Endothelial cell (in vitro differentiated cells): ENCODE measurements at places on chromosomes 3 and 15. TPM values are rescaled to one million over a fixed set of nuclear protein-coding genes. Genes with fewer than 3 reads are reported as not detected.

GRCh38 chr15:44836094-44836493, 99.8 kb downstream of the TRIM69 start:
- peaks cover 38% of the 10 kb centered on the region for H3K4me1 ChIP-seq
- peaks cover 12% of the 10 kb centered on the region for H3K36me3 ChIP-seq
- H3K27me3 ChIP-seq: no peaks in the 10 kb centered on the region
- H3K4me3 ChIP-seq: no peak overlapping the region
- no peak for DNase-seq

DNA sequence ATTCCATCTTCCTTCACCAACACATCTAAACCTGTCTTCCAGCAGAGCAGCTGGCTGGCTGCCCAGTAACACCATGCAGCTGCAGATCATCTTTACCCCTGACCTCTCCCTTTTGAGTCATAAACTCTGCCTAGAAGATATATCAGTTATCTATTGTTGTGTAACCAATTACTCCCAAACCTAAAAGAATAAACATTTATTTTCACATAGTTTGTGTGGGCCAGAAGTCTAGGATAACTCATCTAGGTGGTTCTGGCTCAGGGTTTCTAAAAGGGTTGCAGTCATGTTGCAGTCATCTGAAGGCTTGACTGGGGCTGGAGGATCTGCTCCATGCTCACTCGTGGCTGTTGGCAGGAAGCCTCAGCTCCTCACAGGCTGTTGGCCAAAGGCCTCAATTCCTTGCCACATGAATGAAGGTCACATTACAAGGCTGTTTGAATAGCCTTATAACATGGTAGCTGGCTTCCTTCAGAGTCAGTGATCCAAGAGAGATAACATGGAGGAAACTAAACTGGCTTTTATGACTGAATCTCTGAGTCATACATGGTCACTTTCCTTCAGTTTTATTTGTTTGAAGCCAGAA, 92.8 kb downstream of the GOLIM4 start:
- H3K36me3 ChIP-seq: no peaks in the 10 kb centered on the region
- no peak for DNase-seq
- no peaks in the 10 kb centered on the region for H3K4me1 ChIP-seq

- DNase-seq: no peak
- H3K4me1 ChIP-seq: peaks cover 5% of the 10 kb centered on the region
- H3K27me3 ChIP-seq: peaks cover 12% of the 10 kb centered on the region
Measured at GRCh38 chr15:100338247-100338646, 3.5 kb downstream of the ADAMTS17 start.

GRCh38 chr15:51536965-51537574, 85.5 kb downstream of the DMXL2 start:
- H3K27me3 ChIP-seq: peaks cover 1% of the 10 kb centered on the region
- peak; percentile 7 for DNase-seq
- H3K4me1 ChIP-seq: no peaks in the 10 kb centered on the region
- no peak overlapping the region for H3K4me3 ChIP-seq
- peaks cover 1% of the 10 kb centered on the region for H3K36me3 ChIP-seq

DNA sequence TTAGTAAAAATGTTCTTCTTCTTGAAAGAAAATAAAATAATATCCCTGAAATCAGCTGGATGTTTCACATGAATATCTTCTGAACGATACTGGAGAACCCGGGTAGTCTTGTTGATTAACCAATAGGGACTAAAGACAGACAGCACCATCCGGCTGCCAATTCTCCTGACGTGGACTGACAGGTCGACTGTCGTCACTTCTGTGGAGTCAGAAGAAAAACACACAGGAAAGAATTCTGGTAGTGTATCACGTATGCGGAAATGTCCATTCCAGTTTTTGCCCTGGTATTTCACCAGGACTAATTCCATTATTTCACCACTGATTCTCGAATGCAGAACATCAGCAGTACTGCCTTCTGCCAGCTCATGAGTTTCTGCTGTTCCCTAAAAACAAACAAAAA, 144.6 kb downstream of the VPS13C start:
- H3K27ac ChIP-seq: no peak overlapping the region
- no peaks in the 10 kb centered on the region for H3K27me3 ChIP-seq
- H3K36me3 ChIP-seq: peaks cover 16% of the 10 kb centered on the region
- H3K4me3 ChIP-seq: no peak overlapping the region

DNA sequence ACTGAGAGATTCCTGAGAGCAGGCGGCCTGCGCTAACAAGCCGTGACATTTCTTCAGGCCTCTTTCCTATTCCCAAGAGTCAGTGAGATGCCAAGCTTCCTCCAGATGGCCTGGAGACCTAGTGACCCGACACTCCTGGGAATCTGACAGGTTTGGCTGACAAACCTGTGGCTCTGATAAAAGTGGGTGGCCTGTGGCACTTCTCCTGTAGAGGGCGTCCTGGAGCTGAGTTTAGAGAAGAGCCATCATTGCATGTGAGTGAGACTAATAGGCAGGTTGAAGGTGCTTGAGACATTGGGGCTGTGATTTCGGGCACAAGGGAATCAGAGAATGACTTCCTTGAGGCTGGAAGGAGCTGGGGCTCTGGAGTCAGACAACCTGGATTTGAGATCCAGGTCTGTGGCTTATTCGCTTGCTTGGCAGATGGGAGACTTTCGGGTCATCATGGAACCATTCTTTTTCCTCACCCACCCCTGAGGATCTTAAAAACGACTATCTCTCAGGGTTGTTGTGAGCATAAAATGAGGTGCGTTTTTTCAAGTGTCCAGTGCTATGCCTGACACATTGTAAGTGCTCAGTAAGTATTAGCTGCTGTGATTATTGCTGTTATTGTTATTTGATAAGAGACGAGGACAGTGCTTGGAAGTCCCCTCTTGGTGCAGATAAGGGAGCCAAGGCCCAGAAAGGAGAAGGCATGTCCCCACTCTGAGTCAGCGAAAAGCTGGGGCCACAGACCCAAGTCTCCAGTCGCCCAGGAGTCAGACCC, 77.2 kb downstream of the SCN10A start:
- no peak overlapping the region for H3K27ac ChIP-seq
- no peaks in the 10 kb centered on the region for H3K27me3 ChIP-seq
- no peaks in the 10 kb centered on the region for H3K36me3 ChIP-seq
- DNase-seq: peak; percentile 84

- peaks cover 2% of the 10 kb centered on the region for H3K27me3 ChIP-seq
- H3K4me1 ChIP-seq: peaks cover 9% of the 10 kb centered on the region
Measured at GRCh38 chr3:48528754-48529153, 24.8 kb upstream of the SHISA5 start.

DNA sequence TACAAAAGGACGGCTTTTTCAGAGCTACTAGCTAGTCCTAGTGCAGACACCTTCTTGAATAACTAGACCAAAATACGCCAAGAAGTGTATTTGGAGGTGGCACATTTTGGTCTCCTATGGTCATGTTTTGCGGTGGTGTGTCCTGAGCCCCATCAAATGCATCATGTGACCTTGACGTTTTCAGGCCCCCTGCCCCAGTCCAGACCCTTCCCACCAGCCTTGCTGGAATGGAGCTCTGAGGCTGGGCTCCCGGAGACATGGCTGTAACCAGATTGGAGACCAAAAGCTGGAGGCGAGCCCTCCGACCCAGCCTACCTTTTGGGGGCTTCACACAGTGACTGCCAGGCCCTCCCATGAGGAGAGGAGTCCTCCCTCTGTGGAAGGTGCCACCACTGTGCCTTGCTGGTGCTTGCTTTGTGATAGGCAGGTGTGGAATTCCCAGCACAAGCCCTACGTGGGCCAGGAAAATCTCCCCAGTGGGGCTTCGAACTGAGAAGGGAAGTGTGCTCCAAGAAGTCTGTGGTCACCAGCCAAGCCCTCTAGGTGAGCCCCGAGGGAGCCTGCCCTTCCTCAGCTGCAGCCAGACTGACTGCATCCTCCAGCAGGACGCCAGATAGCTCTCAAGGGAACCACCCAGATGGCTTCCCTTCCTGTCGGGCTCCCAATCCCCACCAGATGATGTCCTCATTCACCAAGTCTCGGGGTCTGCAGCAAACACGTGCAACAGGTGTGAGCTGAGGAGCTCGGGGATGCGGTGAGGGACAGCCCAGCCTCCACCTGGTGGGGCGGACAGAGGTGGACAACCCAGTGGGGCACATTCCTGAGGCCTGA, 126.2 kb downstream of the ASB7 start:
- no peak overlapping the region for H3K4me3 ChIP-seq
- peaks cover 24% of the 10 kb centered on the region for H3K4me1 ChIP-seq
- no peak overlapping the region for H3K27ac ChIP-seq
- H3K36me3 ChIP-seq: no peaks in the 10 kb centered on the region

DNA sequence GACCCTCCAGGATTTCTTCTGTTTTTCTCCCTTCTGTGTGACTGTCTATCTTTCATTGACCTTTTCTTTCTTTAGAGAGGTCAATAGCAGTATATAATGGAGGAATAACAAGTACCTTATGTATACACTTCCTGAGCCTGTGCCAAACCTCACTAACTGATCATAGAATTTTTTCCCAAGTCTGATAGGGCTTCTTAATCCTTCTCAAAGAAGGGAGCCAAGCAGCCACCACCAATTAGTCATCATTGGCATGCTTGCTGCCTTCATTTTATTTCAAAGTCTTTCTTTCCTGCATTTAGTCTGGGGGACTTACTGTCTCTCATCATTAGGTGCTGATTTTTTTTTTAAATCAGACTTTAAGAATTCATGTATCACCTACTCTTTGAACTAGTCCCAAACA, 327.0 kb downstream of the FEZF2 start:
- no peaks in the 10 kb centered on the region for H3K36me3 ChIP-seq
- no peak for DNase-seq
- H3K4me3 ChIP-seq: no peak overlapping the region
- peaks cover 4% of the 10 kb centered on the region for H3K27me3 ChIP-seq

- no peak overlapping the region for H3K4me3 ChIP-seq
- H3K27me3 ChIP-seq: peaks cover 2% of the 10 kb centered on the region
- H3K4me1 ChIP-seq: no peaks in the 10 kb centered on the region
- H3K27ac ChIP-seq: no peak overlapping the region
- no peak for DNase-seq
- H3K36me3 ChIP-seq: no peaks in the 10 kb centered on the region
Measured at GRCh38 chr3:146832857-146833458, 227.8 kb upstream of the PLSCR5 start.

DNA sequence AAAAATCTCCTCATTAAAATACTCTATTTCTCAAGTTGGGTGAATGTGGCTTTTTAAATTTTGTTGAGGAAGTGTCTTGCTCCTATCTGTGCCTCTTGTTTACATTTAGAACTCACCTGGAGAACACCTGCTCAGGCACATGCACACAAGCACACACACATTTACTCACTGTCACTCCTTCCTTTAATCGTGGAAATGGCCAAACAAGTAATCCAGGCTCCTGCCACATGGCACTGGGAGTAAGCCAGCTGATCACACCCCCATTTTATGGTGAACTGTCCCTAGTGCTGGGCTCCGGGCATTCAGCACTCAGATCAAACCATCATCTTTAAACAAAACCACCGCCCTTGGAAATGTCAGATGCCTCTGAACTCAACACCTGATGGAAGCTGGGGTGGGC, 204.7 kb upstream of the BHLHE40 start:
- no peaks in the 10 kb centered on the region for H3K27me3 ChIP-seq
- H3K4me3 ChIP-seq: no peak overlapping the region
- no peak overlapping the region for H3K27ac ChIP-seq
- peaks cover 4% of the 10 kb centered on the region for H3K4me1 ChIP-seq
- H3K36me3 ChIP-seq: peaks cover 19% of the 10 kb centered on the region
- no peak for DNase-seq

GRCh38 chr3:50617911-50618481, 1.0 kb downstream of the MAPKAPK3 start:
- peaks cover 12% of the 10 kb centered on the region for H3K27me3 ChIP-seq
- DNase-seq: no peak
- H3K4me1 ChIP-seq: peaks cover 20% of the 10 kb centered on the region
- H3K36me3 ChIP-seq: peaks cover 4% of the 10 kb centered on the region

DNA sequence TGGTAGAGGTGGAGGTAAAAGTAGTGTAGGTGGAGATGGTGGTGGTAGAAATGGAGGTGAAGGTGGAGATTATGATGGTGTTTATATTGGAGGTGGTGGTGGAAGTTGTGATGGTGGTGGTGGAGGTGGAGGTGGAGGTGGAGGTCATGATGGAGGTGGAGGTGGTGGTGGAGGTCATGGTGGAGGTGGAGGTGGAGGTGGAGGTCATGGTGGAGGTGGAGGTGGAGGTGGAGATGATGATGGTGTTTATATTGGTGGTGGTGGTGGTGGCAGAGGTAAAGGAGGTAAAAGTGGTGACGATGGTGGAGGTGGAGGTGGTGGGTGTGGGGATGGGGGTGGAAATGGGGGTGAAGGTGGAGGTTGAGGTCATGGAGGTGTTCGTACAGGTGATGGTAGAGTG, 107.8 kb downstream of the ASB7 start:
- peaks cover 8% of the 10 kb centered on the region for H3K4me1 ChIP-seq
- H3K4me3 ChIP-seq: peak overlapping the region; percentile 54
- H3K36me3 ChIP-seq: peaks cover 20% of the 10 kb centered on the region
- DNase-seq: no peak

GRCh38 chr3:195160257-195160898, 110.6 kb downstream of the XXYLT1 start:
- H3K36me3 ChIP-seq: no peaks in the 10 kb centered on the region
- peaks cover 10% of the 10 kb centered on the region for H3K27me3 ChIP-seq
- H3K27ac ChIP-seq: peak overlapping the region; percentile 93
- peak overlapping the region; percentile 65 for H3K4me3 ChIP-seq

DNA sequence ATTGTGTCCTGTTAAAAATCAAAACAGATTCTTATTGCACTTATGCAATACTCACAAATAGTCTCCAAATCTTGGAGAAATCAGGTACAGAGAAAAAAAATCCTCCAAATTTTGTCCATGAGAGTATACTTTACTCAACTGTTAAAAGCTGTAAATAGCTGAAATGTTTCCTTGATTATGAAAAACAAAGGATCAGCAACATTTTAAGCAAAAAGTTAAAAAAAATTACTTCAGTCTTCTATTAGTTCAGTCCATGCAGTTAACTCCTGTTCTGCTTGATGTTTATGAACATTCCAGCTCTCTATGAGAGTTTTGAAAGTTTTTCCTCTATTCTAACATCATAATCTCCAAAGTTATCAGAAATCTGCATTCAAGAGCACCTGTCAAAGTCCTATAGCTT, 22.8 kb upstream of the ZNF80 start:
- DNase-seq: no peak
- H3K36me3 ChIP-seq: no peaks in the 10 kb centered on the region
- H3K4me1 ChIP-seq: no peaks in the 10 kb centered on the region
- H3K4me3 ChIP-seq: no peak overlapping the region

DNA sequence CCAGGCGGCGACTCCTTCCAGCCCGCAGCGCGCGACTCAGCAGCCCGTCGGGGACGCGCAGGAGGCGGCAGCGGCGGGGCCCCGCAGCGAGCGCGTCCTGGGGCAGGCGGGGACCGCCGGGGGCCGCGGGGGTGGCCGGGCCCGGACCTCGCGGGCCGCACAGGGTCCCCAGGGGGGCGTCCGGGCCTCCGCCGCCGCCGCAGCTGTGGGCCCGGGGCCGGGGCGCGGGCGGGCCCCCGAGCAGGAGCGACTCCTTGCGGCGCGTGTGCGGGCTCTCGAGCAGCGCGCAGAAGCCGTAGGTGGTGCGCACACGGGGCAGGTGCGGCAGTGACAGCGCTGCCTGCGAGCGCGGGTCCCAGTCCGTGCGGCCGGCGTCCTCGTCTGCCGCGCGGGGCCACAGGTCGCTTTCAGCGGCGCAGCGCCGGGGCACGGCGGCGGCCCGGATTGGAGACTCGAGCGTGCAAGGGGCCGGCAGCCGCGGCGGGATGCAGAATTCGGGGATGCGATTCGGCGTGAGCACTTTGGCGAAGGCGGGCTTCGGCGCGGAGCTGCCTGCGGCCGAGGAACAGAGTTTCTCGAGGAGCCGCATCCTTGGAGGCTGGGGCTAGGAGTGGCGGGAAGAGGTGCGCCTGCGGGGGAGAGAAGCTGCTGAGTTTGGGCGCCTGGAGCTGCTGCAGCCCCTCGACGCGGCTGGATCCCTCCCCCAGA, 535 bp downstream of the C2CD4B start:
- H3K27me3 ChIP-seq: peaks cover 15% of the 10 kb centered on the region
- H3K4me3 ChIP-seq: peak overlapping the region; percentile 96
- H3K36me3 ChIP-seq: peaks cover 22% of the 10 kb centered on the region

Gene PYGO1
- total RNA-seq: 1.5 TPM

Gene DUOXA1
- 1.9 TPM for total RNA-seq

Gene EFHB
- total RNA-seq: 1.6 TPM

Gene GOLGA6D
- total RNA-seq: 1.2 TPM

Gene SLC30A4
- 0.64 TPM for total RNA-seq

Gene PLXNA1
- total RNA-seq: 31.8 TPM
